Activated T-cell treated with anti-CD3 and anti-CD28 coated beads, Interleukin-2, amount 50 U/mL, for 48 hours (primary cell): ENCODE measurements at places on chromosomes 1 and 21.

GRCh38 chr1:114524944-114525343, 13.9 kb upstream of the TRIM33 start:
- DNase-seq, result no peak

GRCh38 chr1:34166191-34166624, 1.2 kb upstream of the CSMD2 start:
- DNase-seq, result no peak

DNA sequence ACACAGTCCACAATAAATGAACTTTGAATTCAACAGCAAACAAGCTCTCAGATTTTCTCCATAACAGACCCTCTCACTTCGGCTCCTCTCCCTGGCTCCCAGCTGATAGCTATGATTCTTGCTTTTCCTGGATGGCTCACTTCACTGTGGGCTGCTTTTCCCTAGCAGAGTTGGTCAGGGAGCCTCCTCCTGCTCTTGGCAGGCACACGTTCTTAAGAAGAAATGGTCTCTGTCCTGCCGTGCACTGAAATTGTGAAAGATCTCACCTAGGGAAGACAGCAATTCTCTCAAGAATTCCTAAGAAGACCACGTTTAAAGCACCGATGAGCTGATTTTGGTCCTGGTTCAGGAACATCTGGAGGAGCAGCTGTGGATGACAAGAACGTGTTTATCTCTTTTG, 148.5 kb upstream of the KCNK2 start:
- no peak for DNase-seq

DNA sequence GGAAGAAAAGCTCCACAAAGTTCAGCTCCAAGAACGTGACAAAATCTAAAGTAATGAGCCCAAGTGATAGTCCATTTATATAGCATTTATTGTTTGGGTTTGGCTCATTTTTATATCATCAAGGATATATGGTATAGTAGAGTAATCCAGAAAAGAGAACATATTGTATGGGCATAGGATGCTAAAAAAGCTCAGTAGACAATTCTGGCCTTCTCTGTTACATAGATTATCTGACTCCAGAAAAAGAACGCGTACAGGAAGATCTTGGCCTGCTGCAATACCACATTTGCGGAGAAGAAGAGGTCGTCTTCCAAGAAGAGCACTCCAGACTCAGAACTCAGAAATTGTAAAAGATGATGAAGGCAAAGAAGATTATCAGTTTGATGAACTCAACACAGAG, 43.8 kb downstream of the TMED5 start:
- DNase-seq, result no peak

GRCh38 chr1:74480068-74480467, 32.3 kb downstream of the LRRC53 start:
- no peak for DNase-seq

- no peak for DNase-seq
Measured at GRCh38 chr1:5839161-5839880, 152.9 kb downstream of the NPHP4 start.

- no peak for DNase-seq
Measured at GRCh38 chr1:171916315-171916771, 75.0 kb downstream of the DNM3 start.

- peak; percentile 81 for DNase-seq
Measured at GRCh38 chr1:12472798-12473551, 145.0 kb downstream of the DHRS3 start.

- DNase-seq, result no peak
Measured at GRCh38 chr1:160858097-160858496, 4.6 kb downstream of the CD244 start.

- DNase-seq, result no peak
Measured at GRCh38 chr1:109517337-109517736, 7.8 kb upstream of the AMIGO1 start.

DNA sequence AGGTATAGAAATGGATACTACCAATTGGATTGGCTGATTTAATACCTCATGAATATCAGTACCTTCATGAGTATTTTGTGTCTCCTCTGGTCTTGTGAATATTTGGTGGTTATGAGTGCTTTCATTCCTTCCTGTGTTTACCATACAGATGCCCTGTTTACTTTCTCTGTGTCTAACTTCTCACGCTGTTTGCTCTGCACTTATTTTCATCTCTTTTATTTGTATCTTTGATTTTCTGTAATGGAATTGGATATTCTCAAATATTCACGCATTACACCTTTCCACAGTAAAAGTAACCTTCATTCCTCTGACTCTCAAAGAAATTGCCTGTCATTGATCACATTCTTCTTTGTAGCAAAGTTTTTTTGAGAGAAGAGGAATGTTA, 16.8 kb downstream of the CNST start:
- no peak for DNase-seq

- DNase-seq, result no peak
Measured at GRCh38 chr1:17582124-17582774, 42.8 kb downstream of the ARHGEF10L start.

DNA sequence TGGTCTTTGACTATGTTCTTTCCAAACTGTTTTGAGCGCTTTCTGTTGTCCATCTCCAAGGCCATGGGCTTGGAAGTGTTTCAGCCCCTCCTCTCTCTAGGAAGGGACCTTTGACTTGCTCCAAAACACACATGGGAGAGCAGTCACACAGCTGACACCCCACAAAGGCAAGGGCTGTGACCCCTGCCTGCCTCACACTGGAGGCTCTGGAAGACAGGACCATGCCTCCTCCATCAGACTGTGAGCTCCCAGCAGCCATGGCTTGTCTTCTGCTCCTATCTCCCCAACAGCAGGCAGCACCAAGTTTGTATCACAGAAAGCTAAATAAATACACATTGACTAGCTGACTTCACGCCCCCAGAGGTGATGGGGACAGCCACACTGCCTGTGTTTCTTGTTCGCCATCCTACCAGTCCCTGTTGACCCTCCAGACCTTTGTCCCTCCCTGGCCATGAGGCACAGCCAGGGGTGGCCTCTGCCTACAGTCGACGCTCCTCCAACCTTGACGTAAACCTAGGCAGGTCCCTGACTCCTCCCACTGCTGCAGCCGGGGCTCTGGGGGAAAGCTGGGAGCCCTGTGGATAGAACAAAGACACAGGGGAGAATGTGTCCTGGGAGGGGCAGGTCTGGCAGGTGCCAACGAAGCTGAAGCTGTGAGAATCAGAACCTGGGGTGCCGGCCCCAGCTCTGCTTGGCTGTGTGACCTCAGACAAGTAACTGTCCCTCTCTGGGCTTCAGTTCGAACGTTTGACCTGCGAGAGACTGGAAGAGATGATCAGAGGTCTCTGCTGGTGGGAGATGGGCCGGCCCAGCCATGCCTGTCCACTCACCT, 4.8 kb downstream of the PLA2G2F start:
- DNase-seq, result no peak

DNA sequence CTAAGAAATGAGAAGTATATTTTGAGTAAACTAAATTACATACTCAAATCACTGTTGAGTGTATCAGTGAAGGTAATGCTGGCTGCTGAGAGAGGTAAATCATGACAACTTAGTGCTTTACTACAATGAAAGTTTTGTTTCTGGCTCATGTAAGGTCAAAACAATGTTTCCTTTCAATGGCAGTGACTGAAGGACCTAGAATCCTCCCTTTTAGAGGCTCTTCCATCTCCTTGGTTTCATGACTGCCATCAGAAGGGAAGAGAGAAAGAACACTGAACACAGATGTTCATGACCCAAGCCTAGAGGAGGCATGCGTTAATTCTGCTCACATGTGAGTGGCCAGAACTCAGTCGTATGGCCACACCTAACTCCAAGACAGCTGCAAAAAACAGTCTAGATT, 130.6 kb downstream of the AKT3 start:
- no peak for DNase-seq

DNA sequence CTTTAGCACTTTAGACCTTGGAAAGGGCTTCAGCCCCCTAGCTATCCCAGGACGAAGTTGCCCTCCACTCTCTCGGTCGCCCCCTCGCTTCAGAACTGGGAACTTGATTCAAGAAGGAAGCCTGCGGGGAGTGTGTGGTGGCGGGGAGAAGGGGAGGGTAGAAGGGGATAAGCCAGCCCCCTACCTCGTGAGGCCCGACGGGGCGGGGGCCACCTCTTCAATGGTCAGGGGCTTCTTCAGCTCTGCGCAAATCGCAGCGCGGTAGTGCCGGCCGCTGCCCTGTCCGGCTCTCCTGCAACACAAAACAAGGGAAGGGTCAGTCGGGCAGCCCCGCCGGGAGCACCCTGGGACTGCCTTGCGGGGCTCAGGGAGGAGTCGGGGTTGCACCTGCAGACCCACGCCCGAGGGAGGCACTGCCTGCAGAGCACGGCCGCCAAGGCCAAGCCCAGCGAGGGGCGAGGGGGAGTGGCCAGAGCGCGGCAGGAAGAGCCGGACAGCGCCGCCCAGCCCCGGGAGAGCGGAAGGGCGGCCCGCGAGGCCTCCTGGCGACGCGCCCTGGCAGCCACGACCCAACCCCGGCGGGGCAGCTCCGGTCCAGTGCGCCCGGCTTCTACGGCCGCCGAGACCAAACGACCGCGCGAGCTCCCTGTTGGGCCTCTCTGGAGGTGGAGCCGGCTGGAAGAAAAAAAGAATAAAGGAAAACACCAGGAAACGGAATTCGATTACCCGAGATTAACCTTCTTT, 56.2 kb upstream of the RASAL2 start:
- no peak for DNase-seq

DNA sequence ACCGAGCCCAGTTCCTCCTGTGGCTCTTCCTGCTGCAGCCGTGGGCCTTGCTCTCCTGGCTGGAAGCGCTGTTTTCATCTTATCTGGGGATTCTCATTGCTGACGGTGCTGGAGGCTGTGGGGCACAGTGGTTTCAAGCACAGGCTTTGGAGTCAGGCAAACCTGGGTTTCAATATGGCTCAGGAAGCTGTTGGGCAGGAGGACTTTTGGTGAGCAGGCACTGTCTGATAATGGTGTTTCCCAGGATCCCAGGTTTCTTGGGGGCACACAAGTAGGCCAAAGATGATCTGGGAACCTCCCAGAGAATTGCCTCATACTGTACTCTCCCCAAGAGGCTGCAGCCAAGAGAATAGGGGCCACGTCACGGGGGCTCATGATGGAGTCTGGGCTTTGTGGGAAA, 105.6 kb upstream of the TRABD2B start:
- DNase-seq, result no peak

DNA sequence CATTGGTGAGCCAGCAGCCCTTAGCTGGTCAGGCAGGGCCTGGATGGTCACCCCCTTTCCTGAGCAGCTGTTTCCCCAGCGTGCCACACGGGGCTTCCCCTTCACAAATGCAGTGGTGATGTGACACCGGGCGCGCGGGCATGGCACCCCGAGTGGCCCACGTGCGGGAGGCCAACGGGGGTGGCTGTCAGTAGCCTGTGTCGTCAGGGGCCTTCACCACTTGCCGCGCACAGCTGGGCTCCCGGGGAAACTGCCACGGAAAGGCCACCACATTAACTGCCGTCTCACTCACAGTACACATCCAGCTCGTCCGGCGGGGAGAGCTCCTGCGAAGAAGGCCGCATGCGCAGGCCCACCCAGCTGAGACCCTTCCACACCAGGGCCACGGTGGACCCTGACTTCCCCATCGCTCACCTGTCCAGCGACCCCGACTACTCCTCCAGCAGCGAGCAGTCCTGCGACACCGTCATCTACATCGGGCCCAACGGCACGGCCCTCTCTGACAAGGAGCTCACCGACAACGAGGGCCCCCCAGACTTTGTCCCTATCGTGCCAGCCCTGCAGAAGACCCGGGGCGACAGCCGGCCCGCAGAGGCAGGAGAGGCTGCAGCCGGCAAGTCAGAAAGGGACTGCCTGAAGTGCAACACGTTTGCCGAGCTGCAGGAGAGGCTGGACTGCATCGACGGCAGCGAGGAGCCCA, 530.5 kb downstream of the KIF26B start:
- DNase-seq, result no peak

DNA sequence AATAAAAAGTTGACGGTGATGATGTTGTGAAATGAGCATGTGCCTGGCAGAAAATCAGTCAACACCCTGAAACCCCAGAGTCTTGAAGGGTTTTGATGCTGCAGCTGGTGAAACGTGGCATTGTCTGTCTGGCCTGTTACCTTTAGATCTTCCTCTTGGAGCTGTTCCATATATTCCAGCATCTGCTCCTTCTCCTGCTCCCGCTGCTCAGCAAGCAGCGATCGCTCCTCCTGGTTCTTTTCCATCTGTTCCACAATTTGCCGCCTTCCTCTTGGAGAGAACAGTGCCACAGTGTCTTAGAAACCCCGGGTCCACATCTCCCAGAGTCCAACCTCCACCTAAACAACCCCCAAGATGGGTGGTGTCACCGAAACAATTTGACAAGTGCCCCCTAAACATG, 15.7 kb downstream of the CFAP45 start:
- no peak for DNase-seq

DNA sequence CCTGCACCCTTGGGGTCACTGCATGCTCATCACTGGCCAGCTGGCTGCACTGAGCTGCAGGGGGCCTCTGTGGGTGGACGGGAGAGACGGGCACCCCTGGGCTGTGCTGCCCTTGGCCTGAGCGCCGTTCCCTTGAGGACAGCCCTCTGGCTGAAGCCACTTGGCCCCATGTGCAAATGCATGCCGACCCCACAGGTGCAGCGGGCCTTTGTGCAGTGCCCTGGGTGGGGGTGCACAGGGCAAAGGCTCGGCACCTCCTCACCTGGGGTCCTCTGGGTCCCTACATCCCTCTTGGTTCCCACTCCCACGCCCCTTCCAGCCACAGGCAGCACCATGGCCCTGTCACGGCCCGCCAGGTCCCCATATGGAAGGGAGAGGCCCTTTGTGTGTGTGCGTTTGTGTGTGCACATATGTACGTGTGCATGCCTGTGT, 41.3 kb downstream of the COQ8A start:
- no peak for DNase-seq

DNA sequence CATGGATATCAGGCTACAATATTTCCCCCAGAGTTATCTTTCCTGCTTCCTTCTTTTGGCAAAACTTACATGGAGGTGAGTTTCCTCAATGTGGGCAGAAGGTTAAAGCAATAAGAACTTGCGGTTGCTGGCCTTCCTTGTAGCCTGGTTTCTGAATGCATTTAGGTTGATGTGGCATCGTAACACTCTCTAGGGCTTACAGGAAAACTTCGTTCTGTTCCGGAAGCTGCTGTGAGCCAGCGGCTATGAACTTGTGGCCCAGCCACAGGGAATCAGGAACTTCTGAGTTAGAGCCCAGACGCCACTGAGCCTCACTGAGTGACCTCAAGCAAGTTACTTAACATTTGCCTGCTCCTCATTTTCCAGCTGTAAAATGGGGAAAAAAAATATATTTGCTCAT, 623.4 kb upstream of the ADAMTS5 start:
- DNase-seq, result no peak

GRCh38 chr1:247854899-247855545, 2.0 kb upstream of the TRIM58 start:
- no peak for DNase-seq

DNA sequence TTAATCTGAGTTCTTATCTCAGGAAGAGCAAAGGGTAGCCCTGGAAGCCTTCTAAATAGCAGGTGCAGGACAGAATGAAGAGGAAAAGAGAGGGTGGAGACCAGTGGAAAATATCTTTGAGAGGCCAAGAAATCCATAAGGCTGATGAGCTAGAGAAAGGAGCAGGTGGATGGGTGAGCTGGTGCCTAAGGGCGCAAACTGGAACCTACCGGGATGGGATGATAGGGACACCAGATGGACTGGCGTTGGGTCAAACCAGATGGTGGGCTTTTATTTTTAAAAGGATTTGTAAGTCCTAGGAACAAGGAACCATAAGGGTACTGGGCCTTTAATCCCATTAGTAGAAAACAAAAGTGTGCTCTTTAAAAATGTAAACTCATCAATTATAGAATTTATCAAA, 59.7 kb downstream of the RGL1 start:
- DNase-seq, result no peak

- no peak for DNase-seq
Measured at GRCh38 chr1:227941509-227942020, 6.2 kb downstream of the WNT9A start.

GRCh38 chr21:34282223-34282622, 81.6 kb upstream of the KCNE2 start:
- no peak for DNase-seq

GRCh38 chr1:174174461-174175329, 15.4 kb downstream of the RABGAP1L start:
- DNase-seq, result no peak
